ENCODE measurements at places on chromosomes 3 and 15. TPM values are rescaled to one million over a fixed set of nuclear protein-coding genes. Genes with fewer than 3 reads are reported as not detected.

Gene PEX5L
- 5.2 TPM for total RNA-seq

Gene MKRN2OS
- total RNA-seq = 1.1 TPM

Gene NDN
- total RNA-seq = 79.2 TPM

Gene CEMIP
- total RNA-seq = 0.04 TPM

DNA sequence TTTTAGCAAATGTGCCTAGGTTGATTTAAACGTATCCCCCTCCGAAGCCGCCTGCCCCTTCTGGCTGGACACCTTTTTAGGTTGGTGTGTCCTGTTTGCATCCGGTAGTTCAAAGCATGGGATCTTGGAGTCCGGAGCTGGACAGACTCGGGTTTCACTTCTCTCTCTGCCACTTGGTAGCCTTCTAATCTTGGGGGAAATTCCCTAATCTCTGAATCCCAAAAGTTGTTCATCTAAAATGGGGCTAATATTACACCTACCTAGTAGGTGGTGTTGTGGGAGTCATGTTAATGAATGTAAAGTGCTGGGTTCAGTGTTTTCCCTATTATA is 760 bp downstream of the FANCI start:
- peaks cover 9% of the 10 kb centered on the region for H3K4me1 ChIP-seq
- DNase-seq = no peak
- H3K27me3 ChIP-seq = no peaks in the 10 kb centered on the region
- H3K36me3 ChIP-seq = no peaks in the 10 kb centered on the region

DNA sequence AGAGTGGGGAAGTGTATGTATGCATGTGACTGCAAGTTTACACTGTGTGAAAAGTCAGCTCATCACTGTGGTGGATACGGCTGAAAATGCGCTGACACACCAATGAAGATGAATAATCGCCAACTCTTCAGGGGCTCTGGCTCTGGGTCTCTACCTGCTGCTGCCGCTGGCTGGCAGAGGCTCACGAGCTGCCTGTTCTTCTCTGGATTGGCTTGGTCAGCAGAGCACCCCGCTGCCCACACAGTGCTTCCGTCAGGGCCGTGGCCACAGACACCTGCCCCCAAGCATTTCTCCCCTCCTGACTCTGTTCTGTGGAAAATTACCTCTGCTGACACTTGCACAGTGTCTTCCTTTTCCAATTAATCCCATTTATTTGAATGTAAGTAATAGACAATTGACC is 215.5 kb downstream of the GAP43 start:
- no peak overlapping the region for H3K27ac ChIP-seq
- DNase-seq = no peak
- H3K27me3 ChIP-seq = no peaks in the 10 kb centered on the region
- no peak overlapping the region for H3K4me3 ChIP-seq
- no peaks in the 10 kb centered on the region for H3K4me1 ChIP-seq
- no peaks in the 10 kb centered on the region for H3K36me3 ChIP-seq

DNA sequence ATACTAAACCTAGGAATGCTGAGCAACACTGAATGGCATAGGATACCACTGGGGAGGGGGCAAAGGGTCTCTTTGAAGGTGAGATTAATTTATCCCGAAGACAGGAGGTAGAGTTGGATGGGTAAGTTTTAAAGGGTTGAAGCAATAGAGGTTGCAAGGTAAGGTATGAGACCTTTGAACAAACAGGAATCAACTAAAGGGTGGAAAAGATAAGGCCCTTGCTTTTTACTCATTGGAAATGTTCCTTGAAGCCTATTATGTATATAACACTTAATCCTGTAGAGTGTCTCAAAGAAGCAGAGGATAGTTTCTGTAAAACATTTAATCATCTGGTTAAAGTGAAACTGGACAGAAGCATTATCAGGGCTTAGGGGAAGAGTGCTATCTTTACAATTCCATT is 5.7 kb downstream of the ABHD5 start:
- DNase-seq = no peak
- no peak overlapping the region for H3K27ac ChIP-seq
- H3K27me3 ChIP-seq = no peaks in the 10 kb centered on the region
- H3K4me1 ChIP-seq = no peaks in the 10 kb centered on the region
- no peak overlapping the region for H3K4me3 ChIP-seq

DNA sequence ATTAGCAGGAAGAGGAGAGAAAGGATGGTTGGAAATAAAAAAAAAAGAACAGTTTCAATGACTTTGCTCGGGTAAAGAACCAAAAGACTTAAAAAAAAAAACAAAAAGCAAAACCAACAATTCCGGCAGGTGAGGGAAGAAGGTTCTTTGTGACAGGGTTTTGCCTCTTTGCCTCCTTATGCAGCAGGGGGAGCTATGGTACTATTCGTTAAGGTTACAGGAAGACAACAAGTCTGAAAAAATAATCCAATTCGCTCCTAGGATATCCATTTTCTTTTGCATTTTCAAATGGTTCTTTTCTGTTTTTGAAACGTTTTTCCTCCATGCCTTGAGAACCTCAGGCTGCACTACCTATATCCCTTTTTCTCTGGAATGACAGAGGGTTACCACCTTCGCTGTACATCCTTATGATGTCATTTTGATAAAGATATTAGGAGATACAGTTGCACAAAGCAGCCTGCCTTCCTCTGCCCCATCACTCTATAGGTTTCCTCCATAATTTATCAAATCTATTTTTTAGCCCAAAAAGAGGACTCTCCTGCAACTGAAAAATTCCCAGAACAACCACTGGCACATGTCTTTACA is 55.0 kb downstream of the CFAP20DC start:
- H3K4me1 ChIP-seq = no peaks in the 10 kb centered on the region
- no peak for DNase-seq
- H3K27me3 ChIP-seq = no peaks in the 10 kb centered on the region
- no peak overlapping the region for H3K4me3 ChIP-seq
- no peaks in the 10 kb centered on the region for H3K36me3 ChIP-seq

GRCh38 chr15:39961051-39961450 is 27.1 kb downstream of the EIF2AK4 start:
- H3K4me1 ChIP-seq = no peaks in the 10 kb centered on the region
- H3K27ac ChIP-seq = no peak overlapping the region
- H3K36me3 ChIP-seq = peaks cover 95% of the 10 kb centered on the region

DNA sequence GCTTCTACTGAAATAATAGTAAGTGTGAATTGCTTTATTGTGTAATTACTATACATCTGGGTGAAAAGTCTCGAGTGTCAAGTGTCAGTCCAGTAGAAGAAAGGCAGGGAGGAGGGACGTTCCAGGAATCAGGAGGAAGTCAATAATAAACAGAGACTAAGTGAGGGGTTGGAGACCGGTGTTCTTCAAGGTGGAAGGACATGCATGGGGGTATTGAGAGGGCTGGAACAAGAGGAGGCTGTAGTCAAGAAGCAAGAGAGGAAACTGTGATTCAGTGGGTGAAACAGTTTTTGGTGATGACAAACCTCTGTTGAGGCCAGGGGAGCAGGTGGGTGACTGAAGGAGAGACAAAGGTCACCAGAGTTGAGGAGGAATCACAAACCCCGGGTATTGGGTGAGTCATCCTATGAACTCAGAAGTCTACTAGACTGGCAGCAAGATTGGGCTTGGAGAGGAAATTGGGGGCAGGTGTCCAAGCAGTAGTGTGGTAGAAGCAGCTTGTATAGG is 11.6 kb upstream of the SCAMP5 start:
- no peak for DNase-seq
- no peaks in the 10 kb centered on the region for H3K4me1 ChIP-seq
- H3K27me3 ChIP-seq = no peaks in the 10 kb centered on the region
- H3K4me3 ChIP-seq = no peak overlapping the region
- H3K27ac ChIP-seq = no peak overlapping the region
